NCI-H1092 (cell line): ENCODE measurements at places on chromosomes 5 and 9.

DNA sequence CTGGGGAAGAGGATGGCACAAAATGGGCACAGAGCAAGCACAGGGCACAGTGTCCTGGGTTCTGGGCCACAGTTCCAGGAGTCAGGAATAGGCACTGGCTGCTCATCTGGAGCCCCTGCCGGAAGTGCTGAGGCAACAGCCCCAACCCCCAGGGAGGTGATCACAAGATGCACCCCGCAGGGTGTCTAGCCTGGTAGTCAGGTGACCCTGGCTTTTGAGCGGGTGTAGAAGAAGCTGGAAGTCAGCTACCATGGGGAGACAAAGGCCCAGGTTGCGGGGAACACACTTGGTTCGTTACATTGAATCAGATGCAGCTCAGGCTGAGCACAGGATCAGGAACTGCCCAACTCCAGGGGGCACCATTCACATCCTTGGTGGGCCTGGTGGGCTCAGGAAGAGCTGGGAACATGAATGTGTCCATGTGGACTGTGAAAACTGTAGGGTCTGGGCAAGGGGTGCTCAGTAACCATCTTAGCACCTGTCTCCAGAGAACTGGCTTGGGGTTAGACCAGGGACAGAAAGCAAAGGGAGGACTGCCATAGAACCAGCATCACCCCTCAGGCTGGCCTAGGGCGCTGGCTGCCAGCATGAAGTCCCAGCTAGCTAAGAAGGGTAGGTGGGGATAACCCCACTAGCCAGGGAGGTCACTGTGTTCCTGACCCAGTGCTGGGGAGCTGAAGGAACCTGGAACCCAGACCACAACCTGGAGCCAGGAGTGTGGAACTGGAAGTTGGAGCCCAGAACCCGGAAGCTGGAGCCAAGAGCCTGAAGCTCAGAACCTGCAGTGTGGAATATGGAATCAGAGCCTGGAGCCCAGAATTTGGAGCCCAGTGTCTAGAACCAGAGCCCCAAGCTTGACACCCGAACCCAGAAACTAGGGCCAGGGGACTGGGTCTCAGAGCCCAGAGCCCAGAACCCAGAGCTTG is 6.1 kb upstream of the SLC34A1 start:
- DNase-seq, result no peak

GRCh38 chr5:166581826-166582225 is 1709.6 kb upstream of the WWC1 start:
- DNase-seq, result no peak

GRCh38 chr5:139177809-139178588 is 20.2 kb downstream of the SIL1 start:
- peak; percentile 38 for DNase-seq

GRCh38 chr5:97840643-97841042 is 657.6 kb upstream of the RIOK2 start:
- DNase-seq, result no peak

- DNase-seq, result no peak
These were observed 77.3 kb downstream of the MAMDC2 start for GRCh38 chr9:70120834-70121510.

DNA sequence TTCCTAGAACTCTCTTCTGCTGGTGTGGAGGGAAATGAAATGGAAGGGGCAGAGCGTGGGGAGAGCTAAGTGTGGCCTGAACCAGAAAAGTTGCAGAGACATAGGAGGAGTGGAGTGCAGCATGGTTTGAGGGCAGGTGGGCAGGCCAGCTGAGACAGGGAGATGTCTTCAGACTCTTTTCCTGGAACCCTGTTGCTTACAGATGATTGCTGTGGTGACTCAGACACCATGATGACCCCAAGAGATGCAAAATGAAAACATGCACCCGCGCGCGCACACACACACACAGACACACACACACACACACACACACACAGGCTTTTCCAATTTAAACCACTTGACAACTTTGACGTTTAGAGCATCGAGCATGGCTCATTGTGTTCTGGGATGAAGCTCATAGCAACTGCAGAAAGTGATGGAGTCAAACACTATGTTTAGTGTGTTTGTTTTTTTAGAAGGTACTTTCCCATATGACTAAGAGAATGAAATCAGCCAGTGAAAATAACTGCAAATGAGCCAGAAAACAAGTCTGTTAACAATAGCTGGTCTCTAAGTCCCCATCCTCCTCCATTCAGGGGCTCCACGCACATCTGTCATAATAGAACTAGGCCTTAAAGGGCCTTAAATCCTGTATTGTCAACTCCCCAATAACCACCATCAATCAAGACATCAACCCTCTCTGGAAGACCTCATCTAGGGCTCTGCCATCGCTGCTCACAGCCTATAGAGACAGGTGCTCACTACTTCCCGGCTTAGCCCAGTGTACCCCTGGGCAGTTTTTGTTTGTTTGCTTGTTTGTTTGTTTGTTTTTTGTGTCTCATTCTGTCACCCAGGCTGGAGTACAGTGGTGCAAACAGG is 9.6 kb downstream of the TMOD1 start:
- DNase-seq, result no peak

GRCh38 chr9:121825031-121825691 is 173.7 kb downstream of the DAB2IP start:
- DNase-seq, result no peak

DNA sequence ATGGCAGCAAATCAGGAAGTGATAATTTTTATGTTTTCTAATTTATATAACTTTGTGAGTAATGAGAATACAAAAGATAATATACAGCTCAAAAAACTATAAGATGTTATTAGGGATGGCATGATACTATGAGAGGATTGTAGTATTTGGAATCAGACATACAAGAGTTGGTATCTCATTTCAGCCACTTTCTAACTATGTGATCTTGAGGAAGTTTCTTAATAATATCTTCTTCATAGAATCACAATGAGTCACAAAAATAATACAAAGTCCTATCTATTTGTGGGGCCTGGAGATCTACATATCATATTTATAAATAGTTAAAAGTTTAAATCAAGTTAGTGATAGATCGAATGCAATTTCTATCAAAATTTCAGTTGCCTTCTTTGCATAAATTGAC is 23.7 kb upstream of the TMED7 start:
- DNase-seq, result no peak

DNA sequence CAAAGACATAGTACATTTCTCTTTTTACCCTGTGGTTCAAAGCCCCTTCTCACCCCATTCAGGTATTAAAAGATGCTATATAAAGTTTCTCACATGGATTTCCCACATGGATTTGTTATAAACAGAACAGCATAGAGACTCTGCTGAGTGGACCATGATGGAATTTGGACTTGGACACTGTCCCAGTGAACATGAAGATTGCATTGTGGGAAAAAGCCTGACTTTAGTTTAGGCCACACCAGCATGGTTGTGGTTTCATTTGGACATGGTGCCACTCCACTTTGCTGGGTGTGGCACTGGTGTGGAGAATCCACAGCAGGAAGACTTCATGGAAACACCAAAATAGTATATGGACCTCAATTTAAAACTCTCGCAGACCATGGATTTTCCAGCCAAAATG is 124.6 kb downstream of the ARHGAP26 start:
- no peak for DNase-seq

DNA sequence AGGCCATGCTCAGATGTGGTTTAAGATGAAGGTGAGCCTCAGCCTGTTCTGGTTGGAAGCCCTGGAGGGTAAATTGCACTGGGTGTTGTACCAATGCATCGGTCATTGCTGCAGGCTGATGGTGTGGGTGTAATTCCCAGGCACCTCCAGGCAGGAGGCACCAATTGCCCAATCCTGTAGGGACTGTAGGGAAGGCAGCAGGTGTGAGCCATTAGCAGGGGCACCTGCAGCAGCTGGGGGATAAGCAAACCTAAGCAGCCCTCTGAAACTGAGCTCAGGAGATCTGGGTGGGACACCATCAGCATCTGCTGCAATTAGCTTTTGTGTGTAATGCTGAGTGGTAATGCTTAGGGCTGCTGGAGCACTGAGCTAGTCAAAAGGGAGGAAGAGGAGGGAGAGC is 190.1 kb upstream of the TBC1D2 start:
- DNase-seq, result peak; percentile 10

DNA sequence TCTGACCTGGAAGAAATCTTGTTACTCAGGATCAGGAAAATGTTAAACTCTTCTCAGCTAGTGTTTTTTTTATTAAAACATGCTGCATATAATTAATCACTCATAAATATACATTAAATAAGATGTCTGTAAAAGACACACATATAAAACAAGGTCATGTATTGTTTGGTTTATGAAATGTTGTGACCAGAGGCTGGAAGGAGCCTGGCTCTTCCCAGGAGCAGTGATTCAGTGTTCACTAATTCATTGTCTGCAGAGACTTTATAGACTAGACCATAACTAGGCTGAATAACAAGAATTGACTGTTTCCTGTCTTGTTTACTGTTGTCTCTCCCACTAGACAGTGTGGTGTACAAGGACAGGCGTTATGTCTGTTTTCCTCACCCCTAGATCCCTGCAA is 49.1 kb upstream of the ANKRD55 start:
- no peak for DNase-seq

GRCh38 chr9:88498880-88499279 is 36.1 kb upstream of the NXNL2 start:
- DNase-seq, result no peak

DNA sequence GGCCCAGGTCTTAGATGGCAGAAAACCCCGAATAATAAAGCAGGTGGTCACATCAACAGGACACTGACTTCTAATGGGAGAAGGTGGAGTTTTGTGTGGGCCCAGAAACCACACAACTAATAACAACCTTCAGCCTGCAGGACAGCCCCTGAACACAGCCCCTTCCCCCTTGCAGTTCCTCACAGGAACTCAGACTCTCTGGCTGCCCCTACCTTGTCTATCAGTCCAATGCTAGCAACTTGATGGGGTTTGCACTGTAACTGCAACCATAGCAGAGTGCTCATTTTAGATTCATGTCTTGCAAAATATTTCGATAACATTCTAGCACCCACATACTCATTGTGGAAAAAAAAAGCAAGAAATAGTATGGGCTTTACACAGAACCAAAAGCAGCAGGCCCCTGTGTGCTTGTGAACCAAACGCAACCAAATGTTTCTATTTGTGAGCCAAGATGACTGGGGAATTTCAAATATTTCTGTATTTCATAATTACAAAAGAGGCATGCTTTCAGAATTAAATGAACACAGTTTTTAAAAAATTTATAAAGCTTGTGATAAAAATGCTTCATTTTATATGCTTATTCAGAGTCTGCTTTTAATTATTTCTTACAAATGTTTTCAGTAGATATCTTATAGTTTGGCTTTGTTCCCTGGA is 62.7 kb upstream of the PDE4D start:
- DNase-seq, result no peak

DNA sequence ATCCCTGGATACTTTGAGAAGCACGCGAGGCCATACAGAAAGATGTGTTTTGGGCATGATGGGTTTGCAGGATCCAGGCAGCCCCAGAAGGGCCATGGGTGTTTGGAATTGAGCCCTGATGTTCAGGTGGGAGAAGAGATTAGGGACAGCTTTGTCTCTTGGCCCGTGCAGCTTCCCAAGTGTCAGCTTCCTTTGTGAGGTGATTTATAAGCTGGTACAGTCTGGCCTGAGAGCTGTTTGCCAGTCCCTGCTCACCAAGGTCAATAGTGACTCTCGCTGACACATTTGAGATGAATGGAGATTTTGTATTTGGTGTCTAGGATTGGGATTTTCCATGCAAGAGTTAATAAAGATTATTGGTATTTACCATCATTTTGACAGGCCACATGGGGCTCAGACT is 165.9 kb downstream of the ICE1 start:
- DNase-seq, result no peak

DNA sequence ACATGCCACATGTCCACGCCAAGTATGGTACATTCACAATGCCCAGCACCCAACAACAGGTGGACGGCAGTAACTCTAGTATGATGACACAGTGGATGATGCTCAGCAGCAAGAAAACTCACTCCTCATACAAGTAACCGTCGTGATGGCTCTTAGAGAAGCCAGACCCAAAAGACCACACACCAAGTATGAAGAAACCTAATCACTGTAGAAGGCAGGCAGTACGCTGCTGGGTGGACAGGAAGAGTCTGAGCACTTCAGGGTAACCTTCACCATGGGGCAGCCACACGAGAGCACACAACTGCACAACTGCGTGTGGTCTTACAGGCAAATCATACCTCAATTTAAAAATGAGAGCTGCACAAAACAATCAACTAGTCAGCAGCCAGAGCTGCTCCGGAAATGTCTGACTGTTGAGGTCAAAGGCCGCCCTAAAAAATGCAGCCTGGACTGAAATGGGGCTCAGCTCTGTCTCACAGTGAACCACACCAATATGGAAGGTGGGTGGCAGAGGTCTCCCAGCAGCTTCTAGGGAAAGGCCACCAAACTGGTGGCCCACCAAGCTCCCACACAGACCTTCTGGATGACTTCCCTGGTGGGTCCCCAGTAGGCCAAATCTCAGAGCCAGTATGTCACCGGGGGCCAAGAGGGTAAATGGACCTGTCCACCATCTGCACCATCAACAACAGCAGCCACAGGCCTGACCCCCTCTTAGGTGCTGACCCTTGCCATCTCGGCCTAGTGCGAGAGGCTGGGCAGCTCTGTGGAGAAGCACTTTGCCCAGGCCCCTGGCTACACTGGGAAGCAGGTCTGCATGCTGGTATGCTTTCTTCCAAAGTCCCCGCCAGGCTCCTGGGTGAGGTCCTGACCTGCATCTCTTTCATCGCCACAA is 17.8 kb downstream of the BICD2 start:
- no peak for DNase-seq

DNA sequence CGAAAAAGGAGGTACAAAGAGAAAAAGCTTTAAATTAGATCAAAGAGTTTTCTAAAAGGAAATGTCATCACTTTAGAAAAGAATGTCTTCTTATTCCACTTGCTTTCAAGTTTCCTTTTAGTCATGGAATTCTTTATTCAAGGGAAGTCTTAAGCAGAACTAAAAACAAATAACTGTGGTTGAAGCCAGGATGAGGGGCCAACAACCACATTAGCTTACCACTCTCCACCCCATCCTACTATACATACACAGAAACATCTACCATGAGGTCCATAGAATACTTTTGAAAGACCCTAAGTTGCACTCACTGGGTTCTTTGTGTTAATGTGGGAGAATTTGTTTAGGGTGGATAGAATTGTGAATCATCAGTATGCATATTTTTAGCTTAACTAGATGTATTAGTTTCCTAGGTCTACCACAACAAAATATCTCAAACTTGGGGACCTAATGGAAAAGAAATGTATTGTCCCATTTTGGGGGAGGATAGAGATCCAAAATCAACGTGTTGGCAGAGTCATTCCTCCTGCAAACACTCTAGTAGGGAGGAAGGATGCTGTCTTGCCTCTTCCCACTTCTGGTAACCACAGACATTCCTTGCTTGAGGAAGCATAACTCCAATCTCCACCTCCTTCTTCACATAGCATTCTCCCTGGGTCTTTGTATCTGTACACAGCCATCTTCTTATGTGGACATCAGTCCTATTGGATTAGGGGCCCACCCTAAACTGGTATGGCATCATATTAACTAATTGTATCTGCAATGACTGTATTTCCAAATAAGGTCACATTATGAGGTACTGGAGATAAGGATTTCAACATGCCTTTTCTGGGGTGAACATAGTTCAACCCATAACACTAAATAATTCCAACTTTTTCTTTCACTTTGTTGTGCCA is 239.4 kb downstream of the LURAP1L start:
- DNase-seq, result no peak

GRCh38 chr9:100216178-100216787 is 117.2 kb downstream of the INVS start:
- peak; percentile 1 for DNase-seq

GRCh38 chr9:138057726-138058125 is 180.1 kb downstream of the CACNA1B start:
- DNase-seq, result no peak
